HT1080 (cell line): ENCODE measurements at places on chromosomes 3 and 15.

GRCh38 chr3:10093678-10094077 lies 14.4 kb downstream of the FANCD2OS start:
- DNase-seq = no peak

DNA sequence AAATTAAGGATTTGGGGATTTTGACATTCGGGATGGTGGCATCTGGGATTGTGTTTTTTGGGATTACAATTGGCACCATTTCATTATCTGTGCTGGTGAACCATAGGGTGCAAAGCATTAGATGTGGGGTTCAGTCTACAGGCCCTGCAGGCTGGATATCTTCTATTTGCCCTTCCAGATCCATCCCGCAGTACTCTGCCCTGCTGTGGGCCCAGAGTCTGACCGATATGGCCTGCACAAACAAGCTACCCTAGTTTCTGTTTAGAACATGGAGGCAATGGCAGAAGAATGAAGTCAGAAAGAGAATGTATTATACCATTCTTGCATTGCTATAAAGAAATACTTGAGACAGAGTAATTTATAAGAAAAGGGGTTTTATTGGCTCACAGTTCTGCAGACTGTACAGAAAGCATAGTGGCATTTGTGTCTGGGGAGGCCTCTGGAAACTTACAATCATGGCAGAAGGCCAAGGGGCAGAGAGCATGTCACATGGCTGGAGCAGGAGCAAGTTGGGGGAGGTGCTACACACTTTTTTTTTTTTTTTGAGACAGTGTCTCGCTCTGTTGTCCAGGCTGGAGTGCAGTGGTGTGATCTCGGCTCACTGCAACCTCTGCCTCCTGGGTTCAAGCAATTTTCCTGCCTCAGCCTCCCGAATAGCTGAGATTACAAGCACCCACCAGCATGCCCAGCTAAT lies 93.7 kb downstream of the NCEH1 start:
- DNase-seq = no peak

GRCh38 chr3:46068501-46068900 lies 41.2 kb upstream of the XCR1 start:
- no peak for DNase-seq

DNA sequence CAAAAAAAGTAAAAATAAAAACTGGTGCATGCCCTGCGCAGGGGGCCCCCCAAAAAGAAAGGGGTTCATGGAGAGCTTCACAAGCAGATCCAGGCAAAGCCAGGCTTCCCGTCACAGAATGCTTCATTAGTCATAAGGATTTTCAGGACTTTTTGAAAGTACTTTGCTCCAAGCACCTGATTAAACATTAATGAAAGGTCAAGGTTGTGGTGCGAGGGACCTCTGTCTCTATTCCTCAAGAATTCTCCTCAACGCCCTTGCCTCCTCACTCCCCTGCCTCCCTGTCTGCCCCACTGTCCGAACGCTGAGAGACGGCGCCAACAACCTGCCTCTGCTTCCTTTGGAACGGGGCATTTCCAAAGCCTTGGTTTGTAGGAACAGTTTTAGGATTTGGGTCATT lies 240.1 kb upstream of the IGF1R start:
- DNase-seq = no peak

GRCh38 chr3:143302638-143303171 lies 183.1 kb downstream of the CHST2 start:
- DNase-seq = peak; percentile 87

DNA sequence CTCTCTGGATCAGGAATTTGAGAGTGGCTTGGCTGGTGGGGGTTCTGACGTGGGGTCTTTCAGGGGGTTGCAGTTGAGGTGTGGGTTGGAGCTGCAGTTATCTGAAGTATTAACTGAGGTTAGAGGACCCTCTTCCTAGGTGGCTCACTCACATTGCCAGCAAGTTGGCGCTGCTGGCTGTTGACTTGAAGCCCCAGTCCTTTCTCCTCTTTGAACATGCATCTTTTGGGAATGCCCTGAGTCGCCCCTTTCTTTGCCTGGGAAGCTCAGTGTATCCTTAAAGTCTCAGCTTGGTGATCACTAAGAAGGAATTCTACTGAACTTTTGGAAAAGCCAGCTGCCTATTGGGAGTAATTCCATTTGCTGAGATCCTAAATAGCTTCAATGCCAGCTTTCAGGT lies 13.0 kb upstream of the AMOTL2 start:
- no peak for DNase-seq

- no peak for DNase-seq
Observed at GRCh38 chr15:90780916-90781315, 63.8 kb downstream of the BLM start.

- peak; percentile 76 for DNase-seq
Observed at GRCh38 chr3:11290743-11291680, 18.8 kb downstream of the ATG7 start.

GRCh38 chr15:67587331-67587730 lies 44.8 kb downstream of the MAP2K5 start:
- no peak for DNase-seq

- DNase-seq = no peak
Observed at GRCh38 chr15:61046291-61046690, 182.8 kb downstream of the RORA start.

DNA sequence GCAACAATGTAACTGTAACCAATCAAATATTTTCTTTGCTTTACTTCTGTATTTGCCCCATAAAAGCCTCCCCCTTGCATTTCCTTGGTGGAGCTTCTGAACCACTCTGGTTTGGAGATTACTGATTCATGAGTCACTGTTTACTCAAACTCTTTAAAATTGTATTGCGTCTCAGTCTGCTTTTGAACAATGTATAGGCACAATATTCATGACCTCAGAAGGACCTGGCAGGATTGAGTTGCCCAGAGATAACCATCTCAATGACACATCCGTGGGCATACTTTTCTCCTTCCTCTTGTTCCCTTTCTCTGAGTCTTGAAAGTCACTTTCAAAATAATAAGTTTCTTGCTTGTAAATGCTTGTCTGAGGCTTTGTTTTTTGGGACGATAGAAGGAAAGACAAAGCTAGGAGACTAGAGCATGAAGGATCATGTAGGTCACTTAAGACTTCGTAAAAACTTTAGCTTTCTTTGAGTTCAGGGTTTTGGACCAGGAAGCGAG lies 57.1 kb upstream of the POU1F1 start:
- peak; percentile 97 for DNase-seq

- no peak for DNase-seq
Observed at GRCh38 chr15:45362419-45362818, 15.9 kb downstream of the GATM start.

DNA sequence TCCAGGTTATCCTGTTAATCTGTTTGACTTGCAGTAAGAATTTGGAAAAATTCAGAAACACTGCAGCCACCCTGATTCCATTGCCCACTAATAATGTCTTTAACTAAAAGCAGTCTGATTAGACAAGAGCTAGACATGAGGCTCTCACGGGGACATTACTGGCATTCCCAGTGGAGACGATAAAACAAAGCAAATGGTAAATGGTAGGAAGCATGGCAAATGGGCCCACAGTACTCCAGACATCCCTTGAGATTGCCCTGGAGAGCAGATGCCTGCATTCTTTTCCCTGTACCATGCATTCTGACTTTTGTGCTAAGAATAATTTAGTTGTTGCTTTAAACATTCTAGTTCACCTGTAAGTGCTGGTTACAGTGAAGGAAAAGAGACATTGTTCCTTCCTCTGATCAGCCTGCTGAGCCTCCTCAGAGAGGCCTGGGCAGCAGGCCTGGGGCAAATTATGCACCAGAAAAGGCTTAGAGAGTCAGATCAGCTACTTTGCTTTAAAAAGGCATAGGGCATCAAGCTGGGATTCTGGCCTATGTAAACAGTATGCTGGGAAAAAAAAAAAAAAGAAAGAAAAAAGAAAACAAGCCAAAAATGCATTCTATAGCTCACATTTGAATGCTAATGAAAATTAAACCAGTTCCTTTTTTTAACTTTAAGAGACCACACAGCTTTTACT lies 204.6 kb downstream of the GABRG3 start:
- no peak for DNase-seq

DNA sequence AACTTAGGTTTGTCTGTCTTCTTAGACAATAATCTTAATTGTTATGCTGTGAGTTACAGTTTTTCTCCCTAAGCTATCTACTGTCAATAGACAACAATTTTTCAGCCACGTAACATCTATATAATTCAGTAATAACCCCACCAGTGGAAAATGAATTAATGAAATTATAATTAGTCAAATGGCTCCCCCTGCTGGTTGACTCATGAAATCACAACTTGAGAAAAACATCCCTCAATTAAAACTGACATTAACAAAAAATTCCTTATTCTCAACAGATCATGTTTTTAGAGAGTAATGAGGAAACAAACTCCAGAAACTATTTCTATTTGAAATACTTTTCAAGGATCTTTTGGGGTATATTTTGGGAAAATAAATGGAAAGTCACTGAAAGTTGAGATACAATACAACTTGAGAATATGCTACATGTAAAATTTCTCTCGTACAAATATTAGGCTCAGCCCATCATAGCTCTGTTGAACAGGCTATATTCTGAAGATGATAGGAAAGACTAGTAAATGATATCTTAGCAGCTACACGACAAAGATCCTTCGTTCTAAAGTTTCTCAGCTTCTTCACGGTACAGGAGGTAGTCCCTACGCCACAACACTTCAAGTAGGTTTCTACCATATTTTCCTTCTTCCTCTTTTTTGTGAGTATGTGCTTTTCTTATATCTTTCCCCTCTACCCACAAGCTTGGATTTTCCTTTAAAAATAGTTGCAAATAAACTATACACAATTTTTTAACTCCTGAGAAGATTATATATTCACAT lies 20.7 kb downstream of the PPP1R2 start:
- DNase-seq = no peak

GRCh38 chr3:2889736-2890135 lies 220.4 kb downstream of the IL5RA start:
- no peak for DNase-seq

DNA sequence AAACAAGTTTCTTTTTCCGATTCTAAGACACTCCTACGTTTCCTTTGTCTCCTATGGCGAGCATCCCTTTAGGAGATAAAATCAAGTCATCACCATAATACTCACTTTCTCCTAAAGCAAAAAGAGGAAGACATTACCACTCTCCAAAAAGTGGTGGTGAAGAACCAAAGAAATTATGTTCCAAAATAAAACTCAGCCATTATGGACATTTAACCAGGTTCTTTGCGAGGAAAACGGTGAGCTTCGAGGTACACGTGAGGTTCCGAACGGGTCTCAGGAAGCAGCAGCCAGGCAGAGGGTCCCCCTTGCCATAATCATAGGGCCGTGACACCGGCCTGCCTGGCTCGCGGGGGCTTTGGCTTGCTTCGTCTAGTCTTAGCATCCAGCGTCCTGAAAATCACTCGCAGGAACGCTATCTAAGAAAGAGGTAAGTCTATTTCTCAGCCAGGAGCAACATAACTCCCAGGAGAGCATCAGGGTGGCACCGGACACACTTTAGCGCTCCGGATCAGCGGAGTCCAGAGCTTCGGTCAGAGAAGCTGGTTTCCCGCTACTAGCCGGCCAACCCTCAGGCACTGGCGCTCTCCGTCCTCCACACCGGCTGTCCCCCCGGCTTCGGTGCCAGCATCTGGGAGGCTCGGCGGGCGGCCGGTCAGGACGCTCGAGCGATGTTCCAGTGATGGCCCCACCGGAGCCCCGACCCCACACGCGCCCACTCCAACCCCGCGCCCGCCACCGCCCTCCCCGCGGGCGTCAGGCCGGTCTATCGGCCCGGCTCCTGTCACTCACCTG lies 581 bp downstream of the IP6K1 start:
- peak; percentile 30 for DNase-seq

DNA sequence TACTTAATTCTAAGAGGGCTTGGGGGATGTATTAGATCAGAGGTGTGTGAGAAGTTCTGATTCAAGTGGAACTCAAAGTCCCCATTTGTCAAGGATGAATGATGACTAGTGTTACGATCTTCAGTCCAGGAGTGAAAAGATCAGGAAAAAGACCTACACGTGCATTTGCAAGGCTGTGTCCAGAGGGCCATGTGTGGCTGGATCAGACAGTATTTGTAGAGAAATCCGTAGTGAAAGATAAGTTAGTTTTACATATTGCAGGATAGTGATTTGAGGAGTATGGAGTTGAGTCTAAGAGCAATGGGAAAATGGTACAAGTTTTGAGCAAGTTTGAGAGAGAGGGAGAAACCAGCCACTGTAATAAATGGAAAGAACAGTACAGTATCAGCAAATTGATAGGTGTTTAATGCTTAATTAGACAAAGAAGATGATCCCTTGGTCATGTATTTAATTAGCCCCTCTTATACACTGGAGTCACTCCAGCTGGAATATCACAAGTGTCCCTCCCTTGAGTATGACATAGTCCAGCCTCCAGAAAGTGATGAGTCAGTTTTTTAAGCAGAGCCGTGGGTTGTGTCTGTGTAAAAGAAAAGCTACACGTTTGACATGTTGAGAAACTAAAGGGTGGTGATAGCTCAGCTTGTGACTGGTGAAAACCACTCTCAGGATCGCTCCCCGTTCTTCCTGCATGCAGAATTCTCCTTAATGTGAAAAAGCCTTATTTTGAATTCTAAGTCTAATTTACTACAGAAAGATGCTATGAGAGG lies 348.8 kb downstream of the ROBO1 start:
- no peak for DNase-seq

DNA sequence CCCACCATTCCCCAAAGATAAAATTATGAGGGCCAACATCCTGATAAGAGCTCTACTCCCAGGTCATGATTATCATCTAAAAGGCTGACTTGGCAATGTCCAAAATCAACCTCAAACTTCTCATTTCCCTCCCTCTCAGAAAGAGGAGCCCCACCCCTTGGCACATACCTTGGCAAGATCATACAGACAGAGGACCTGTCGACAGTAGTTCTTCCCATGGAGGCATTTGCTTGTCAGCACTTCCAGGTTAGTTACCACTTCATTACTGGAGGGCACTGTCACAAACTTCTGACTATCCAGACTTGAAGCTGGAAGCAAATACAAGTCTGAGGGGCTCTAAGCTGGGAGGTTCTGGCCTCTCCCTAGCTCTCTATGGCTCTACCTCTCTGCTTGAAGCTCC lies 37.8 kb downstream of the EIF3J start:
- no peak for DNase-seq

DNA sequence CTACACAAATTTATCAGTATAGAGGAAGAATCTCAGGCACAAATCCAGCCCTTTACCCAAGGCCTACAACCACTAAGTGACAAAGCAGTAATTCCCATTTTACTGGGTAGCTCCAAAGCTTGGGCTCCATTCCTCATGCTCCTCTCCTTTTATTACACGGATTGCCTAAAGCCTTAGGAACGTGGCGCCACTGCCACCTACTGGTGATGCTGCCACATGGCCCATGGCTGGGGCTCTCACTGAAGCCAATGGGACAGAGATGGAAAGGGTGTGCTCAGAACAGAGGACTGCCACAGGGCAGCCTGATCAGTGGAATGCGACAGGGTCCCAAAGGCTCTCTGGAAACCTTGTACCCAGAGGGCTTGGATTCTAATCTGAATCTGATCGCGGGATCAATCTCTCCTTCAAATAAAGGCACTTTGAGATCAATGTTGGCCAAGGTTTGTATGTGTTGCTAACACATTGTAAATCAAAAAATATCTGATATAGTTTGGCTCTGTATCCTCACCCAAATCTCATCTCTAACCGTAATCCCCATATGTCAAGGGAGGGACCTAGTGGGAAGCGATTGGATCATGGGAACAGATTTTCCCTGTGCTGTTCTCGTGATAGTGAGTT lies 33.5 kb upstream of the LYZL4 start:
- peak; percentile 72 for DNase-seq
